ENCODE measurements at places on chromosomes 4 and X.

DNA sequence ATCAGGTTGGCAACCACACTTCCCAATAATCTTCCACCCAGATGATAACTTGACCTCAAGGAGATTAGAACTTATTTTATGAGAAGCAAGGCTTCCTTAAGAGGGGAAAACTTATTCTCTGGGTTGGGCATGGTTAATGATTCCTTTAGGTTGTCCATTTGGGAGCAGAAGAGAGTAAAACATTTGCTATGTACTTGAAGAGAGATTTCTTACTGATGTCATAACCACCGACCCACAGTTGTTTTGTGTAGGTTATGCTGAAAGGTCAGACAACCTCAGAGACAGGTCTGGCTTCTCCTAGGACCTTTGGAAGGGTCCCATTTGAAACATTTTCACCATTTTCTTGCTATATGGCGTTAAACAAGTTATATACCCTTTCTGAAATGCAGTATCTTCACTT, 56.1 kb downstream of the FAM114A1 start:
- no peak for DNase-seq

GRCh38 chr4:182540496-182540895, 297.3 kb downstream of the TENM3 start:
- no peak for DNase-seq

GRCh38 chrX:153722704-153723350, 1.4 kb downstream of the BCAP31 start:
- no peak for DNase-seq

GRCh38 chr4:8547108-8547911, 32.9 kb upstream of the GPR78 start:
- peak; percentile 12 for DNase-seq

DNA sequence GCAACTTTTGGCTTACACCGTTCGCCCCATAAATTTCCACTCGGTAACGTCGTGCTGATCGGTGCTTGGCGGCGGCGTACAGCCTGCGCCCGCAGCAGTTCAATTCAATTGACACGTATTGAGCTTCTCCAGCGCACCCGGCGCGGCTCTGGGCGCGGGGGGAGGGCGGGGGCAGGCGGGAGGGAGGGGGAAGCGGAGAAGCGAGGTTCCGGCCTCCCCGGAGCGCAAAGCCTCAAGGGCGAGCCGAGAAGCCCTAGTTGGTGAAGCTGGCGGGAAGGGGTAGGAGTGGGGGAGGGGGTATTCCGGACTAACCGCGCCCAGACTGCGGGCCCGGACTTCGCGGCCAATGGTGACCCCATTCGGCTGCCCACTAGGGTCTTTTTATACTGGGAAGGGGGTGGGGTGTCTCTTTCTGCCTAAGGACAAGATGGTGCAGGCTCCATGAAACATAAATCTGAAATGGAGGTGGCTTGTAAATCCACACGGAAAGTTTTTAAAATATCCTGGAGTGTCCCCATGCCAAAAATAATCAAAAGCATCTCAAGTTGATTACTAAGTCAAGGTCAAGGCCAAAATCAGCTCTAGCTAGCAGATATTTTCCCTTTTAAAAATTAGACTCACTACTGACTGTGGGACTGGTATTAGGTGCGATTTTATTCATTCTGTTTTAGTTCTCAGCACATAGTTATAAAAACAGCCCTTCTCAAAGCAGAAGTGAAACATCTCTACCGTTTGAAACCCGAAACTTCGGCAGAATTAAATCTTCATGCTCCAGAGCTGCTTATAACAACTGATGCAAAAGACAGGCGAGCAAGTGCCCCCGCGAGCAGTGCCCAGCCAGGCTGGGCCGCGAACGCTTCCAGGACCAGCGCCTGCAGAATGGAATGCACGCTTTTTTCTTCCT, 1.5 kb upstream of the BCOR start:
- DNase-seq = peak; percentile 29

DNA sequence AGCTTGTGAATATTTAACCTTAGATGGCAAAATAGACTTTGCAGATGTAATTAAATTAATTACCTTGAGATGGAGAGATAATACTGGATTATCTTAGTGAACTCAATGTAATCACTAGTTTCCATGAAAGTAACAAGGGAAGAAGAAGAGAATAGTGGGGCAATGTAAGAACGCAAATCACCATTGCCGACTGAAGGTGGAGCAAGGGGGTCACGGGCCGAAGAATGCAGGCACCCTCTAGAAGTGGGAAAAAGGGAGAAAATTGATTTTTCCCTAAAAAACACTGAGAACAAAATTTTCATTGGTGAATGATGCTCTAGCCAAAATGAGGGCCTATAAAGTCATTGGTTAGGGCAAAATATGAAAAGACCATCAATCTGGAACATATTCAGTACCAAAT, 375.6 kb upstream of the EPHA5 start:
- no peak for DNase-seq

DNA sequence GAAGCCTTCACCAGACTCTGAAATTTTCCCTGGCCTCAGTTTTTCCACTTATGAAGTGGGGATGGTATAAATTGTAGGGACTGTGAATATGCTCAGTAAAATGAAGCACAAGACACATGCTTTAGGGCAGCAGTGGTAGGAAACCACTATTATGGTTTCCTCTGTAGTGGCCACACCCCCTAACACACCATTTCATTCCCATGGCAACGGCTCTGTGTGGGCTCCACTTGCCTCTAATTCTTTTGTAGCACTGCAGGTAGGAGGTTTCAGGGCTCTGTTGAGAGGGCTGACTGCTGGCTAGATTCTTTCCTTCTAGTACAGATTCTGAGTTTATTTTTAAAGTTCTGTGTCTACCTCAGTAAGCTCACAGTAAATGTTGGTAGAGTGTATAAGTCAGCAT, 3.5 kb upstream of the VMA21 start:
- DNase-seq = no peak
